ENCODE measurements at places on chromosomes 12 and 14.

GRCh38 chr12:4369548-4369947, 10.0 kb downstream of the FGF23 start:
- no peak for DNase-seq

GRCh38 chr14:89033756-89034155, 209.3 kb downstream of the TTC8 start:
- DNase-seq = no peak

DNA sequence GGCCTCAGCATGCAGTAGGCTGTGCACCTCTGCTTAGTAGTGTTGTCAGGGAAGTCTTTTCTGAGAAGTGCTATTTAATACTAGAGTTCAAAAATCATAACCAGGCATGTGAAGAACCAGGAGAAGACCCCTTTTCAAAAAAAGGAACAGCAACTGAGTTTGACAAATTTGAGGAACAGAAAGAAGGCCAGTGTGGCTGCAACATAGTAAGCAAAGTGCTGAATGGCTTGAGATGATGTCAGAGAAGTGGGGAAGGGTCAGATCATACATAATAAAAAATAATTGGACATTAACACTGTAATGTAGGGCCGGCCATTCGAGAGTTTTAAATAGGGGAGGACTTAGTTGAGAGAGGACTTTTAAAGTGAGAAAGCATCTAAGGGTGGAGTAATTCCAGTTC, 11.1 kb upstream of the CNTN1 start:
- DNase-seq = no peak

- no peak for DNase-seq
These were observed 34.0 kb downstream of the CIT start for GRCh38 chr12:119843100-119843499.

DNA sequence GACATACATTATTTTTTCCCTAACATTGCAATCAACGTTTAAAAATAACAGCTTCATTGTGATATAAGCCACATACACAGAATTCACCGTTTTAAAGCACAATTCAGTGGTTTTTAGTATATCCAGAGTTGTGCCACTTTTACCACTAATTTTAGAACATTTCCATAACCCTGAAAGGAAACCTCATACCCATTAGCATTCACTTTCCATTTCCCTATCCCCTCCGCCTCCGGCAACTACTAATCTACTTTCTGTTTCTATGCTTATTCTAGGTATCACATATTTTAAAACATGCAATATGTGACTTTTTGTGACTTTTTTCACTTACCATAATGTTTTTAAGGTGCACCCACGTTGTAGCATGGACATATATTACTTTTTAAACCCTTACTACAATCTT, 55.6 kb upstream of the ISM2 start:
- DNase-seq = no peak

- DNase-seq = peak; percentile 64
These were observed 88.5 kb downstream of the GCH1 start for GRCh38 chr14:54814076-54814475.

Measured in ACHN (cell line).